Fibroblast of lung (primary cell): ENCODE measurements at places on chromosomes 2 and 18. TPM values are rescaled to one million over a fixed set of nuclear protein-coding genes. Genes with fewer than 3 reads are reported as not detected.

GRCh38 chr2:233934524-233934923 is 17.4 kb downstream of the TRPM8 start:
- peaks cover 6% of the 10 kb centered on the region for H3K27me3 ChIP-seq
- H3K4me3 ChIP-seq = no peak overlapping the region
- no peak overlapping the region for H3K27ac ChIP-seq
- no peak for DNase-seq
- no peaks in the 10 kb centered on the region for H3K36me3 ChIP-seq

DNA sequence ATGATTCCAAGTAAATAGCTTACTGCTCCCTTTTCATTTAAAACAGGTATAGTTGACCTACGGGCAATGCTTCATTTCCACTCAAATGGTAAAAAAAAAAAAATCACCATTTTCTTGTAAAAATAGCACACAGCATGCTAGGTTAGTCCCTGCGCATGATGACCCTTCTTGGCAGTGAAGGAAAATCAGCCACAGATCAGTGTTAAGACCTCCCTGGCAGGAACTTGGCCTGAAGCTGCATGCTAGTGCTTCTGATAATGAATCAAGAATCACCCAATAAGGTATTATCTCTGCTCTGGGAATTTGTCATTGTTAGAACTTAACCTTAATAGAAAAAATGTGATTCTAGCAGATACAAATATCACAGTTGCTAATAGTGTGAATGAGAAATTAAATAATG is 166.3 kb downstream of the RAB3GAP1 start:
- H3K27ac ChIP-seq = no peak overlapping the region
- DNase-seq = no peak
- H3K27me3 ChIP-seq = no peaks in the 10 kb centered on the region
- no peak overlapping the region for H3K4me3 ChIP-seq
- no peaks in the 10 kb centered on the region for H3K36me3 ChIP-seq

DNA sequence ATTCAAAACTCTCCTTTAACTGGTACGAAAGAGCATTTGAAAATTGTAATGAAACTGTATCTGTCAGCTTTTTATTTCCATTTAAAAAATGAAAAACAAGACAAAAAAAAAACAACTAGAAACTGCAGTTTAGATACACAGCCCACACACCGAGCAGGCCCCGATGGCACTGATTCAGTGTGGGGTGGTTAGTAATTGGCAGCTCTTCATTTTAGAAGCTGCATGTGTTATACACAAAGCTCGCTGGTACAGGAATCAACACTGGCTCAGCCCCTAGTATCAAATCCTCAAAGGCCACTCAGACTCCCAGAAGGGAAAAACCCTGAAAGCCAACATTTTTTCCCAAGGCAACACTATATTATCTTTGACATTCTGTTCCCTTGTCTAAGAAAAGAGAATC is 30.5 kb upstream of the RMDN2 start:
- H3K27me3 ChIP-seq = peaks cover 2% of the 10 kb centered on the region
- H3K4me3 ChIP-seq = no peak overlapping the region
- H3K27ac ChIP-seq = no peak overlapping the region
- DNase-seq = no peak
- no peaks in the 10 kb centered on the region for H3K4me1 ChIP-seq

GRCh38 chr2:46173636-46174250 is 123.5 kb upstream of the EPAS1 start:
- no peak overlapping the region for H3K27ac ChIP-seq
- H3K36me3 ChIP-seq = no peaks in the 10 kb centered on the region

Gene OLA1
- total RNA-seq = 70.4 and 74.3 TPM in 2 replicates

Gene ANKRD53
- 0.26 and 1.3 TPM in 2 replicates for total RNA-seq

Gene PNO1
- total RNA-seq = 12.9 and 14.4 TPM in 2 replicates

DNA sequence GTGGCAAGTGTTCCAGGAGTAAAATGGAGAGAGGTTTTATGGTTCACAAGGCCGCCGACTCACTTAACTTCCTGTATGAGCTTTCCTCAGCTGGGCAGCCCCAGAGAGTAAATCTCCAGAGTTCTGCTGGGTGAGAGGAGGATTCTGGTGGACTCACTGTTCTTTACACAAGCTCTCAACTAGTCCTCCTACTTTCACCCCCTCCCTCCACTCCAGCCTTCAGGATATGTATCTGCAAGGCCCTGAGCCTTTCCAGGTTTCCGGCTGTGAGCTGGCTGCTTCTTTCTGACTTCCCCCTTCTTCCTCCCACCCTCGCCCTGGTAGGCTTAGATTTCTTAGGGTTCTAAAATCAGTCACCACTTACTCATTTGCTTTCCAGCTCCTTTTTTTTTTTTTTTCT is 34.0 kb downstream of the EML6 start:
- H3K27ac ChIP-seq = no peak overlapping the region
- H3K36me3 ChIP-seq = no peaks in the 10 kb centered on the region
- H3K4me1 ChIP-seq = no peaks in the 10 kb centered on the region
- DNase-seq = no peak

Gene LINC00305
- total RNA-seq = not detected in 2 replicates

Gene SPC25
- 0.99 TPM in 1 of 2 replicates, not detected in the other for total RNA-seq

Gene STK16
- total RNA-seq = 26.7 and 30.7 TPM in 2 replicates

Gene HES6
- 3.6 and 4.1 TPM in 2 replicates for total RNA-seq

GRCh38 chr2:4673025-4673489 is 969.7 kb downstream of the DCDC2C start:
- no peaks in the 10 kb centered on the region for H3K36me3 ChIP-seq
- H3K27ac ChIP-seq = no peak overlapping the region
- H3K27me3 ChIP-seq = no peaks in the 10 kb centered on the region

GRCh38 chr2:7264791-7265190 is 347.6 kb downstream of the RNF144A start:
- H3K27ac ChIP-seq = no peak overlapping the region
- no peaks in the 10 kb centered on the region for H3K36me3 ChIP-seq
- H3K4me3 ChIP-seq = no peak overlapping the region
- no peaks in the 10 kb centered on the region for H3K4me1 ChIP-seq
- no peaks in the 10 kb centered on the region for H3K27me3 ChIP-seq

DNA sequence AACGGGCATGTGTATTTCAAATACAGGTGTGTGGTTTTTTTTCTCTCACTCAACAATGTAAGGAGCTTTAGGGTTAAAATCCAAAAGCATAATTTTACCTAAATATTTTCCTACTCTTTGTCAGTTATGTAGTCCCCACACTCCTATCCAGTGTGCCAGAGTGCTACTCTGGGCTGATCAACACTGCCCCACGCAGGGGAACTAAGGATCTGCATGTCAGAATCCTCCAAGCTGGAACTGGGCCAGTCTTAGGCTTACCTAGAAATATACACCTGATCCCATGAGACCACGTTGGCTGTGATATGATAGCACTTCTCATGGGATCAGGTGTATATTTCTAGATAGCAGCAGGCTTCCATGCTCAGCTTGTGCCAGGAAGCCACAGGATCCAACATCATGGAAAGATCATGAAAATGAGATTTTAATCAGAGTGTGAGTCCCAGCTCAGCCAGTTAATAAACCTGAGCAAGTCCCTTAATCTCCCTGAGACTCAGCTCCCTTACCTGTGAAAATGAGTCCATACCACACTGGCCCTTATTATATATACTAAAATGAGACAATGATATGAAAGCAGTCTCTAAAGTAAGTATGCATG is 29.7 kb downstream of the CCDC141 start:
- no peak overlapping the region for H3K27ac ChIP-seq
- H3K27me3 ChIP-seq = no peaks in the 10 kb centered on the region
- no peaks in the 10 kb centered on the region for H3K36me3 ChIP-seq
- no peak for DNase-seq
- no peak overlapping the region for H3K4me3 ChIP-seq
- no peaks in the 10 kb centered on the region for H3K4me1 ChIP-seq

DNA sequence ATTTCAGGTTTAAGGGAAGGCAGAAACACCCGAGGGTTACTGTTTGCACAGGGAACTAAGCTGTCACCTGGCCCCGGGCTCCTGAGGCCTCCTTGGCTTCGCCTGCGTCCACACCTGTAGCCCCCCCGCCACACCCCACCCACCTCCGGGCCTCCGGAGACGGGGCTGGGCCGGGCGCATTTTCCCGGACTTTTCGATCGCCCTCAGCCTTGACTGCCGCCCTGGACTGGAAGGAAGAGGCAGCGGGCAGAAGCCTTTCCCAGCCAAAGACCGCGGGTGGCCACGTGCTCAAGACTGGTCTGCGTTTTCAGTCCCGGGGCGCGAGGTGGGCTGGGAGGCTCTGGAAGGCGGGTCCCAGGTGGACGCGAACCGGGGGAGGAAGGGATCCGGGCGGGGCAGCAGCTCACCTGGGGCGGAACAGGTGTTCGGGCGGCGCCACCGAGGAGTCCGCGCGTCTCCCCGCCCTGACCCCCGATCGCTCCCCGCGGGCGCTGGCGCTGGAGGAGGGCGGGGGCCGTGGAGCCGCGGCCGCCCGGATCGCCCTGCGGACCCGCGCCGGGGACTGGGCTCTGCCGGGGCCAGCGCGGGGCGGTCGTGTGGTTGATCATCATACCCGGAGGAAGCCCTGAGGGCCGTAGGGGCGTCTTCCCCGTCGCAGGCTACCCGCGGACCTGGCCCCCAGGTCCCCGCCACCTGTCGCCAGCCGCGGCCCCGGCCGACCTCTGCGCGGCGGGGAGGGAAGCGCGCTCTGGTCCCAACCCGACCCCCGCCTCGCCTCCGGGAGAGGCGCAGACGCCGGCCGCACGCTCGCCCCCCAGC is 3.2 kb downstream of the ID2 start:
- DNase-seq = peak; percentile 15
- no peaks in the 10 kb centered on the region for H3K36me3 ChIP-seq
- peak overlapping the region; percentile 39 for H3K27ac ChIP-seq
- no peaks in the 10 kb centered on the region for H3K27me3 ChIP-seq
- H3K4me3 ChIP-seq = peak overlapping the region; percentile 54

Gene PAIP2B
- total RNA-seq = 1.2 and 1.5 TPM in 2 replicates

GRCh38 chr2:238929242-238930081 is 81.6 kb downstream of the TWIST2 start:
- peaks cover 5% of the 10 kb centered on the region for H3K4me1 ChIP-seq
- H3K4me3 ChIP-seq = no peak overlapping the region
- no peaks in the 10 kb centered on the region for H3K27me3 ChIP-seq
- H3K27ac ChIP-seq = no peak overlapping the region
- DNase-seq = peak; percentile 67
- no peaks in the 10 kb centered on the region for H3K36me3 ChIP-seq

Gene MRPL44
- 31.3 and 34.0 TPM in 2 replicates for total RNA-seq

- H3K36me3 ChIP-seq = no peaks in the 10 kb centered on the region
- no peak for DNase-seq
- no peak overlapping the region for H3K27ac ChIP-seq
- H3K27me3 ChIP-seq = no peaks in the 10 kb centered on the region
Observed at GRCh38 chr2:16218161-16218560, 277.8 kb downstream of the MYCN start.
